ENCODE measurements at places on chromosomes 1 and 21.

DNA sequence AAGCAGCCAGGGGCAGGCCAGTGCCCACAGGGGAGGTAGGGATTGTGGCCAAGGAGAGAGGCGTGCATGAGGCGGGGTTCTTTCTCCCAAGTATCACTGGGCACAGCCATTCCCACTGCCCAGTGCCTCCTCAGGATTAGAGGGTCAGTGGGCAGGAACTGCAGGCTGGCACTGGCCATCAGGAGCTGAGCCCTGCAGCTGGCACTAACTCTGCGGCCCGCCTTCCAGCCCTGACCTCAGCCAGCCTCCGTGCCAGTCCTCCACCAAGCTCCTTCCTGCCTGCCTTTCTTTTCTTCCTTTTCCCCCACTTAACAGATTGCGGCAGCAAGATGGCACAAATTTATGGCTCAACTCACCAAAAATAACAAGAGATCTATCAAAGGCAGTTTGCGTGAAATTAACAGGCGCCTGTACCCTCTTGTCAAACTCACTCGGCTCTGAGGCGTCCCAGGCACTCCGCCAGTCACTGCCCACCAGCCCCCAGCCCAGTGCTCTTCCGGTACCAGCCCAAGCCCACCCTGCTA, 11.1 kb downstream of the ADGRB2 start:
- no peak overlapping the region for H3K4me3 ChIP-seq
- H3K4me1 ChIP-seq = peaks cover 9% of the 10 kb centered on the region
- no peak for DNase-seq
- H3K27ac ChIP-seq = no peak overlapping the region
- H3K36me3 ChIP-seq = no peaks in the 10 kb centered on the region

GRCh38 chr1:174194461-174194860, 35.1 kb downstream of the RABGAP1L start:
- H3K36me3 ChIP-seq = peaks cover 3% of the 10 kb centered on the region
- no peak overlapping the region for H3K4me3 ChIP-seq
- H3K27ac ChIP-seq = no peak overlapping the region
- H3K4me1 ChIP-seq = peaks cover 19% of the 10 kb centered on the region

- H3K27ac ChIP-seq = no peak overlapping the region
- no peak for DNase-seq
- no peak overlapping the region for H3K4me3 ChIP-seq
- H3K27me3 ChIP-seq = peaks cover 5% of the 10 kb centered on the region
- H3K4me1 ChIP-seq = peaks cover 2% of the 10 kb centered on the region
These were observed 81.7 kb upstream of the PGBD5 start for GRCh38 chr1:230507666-230508402.

DNA sequence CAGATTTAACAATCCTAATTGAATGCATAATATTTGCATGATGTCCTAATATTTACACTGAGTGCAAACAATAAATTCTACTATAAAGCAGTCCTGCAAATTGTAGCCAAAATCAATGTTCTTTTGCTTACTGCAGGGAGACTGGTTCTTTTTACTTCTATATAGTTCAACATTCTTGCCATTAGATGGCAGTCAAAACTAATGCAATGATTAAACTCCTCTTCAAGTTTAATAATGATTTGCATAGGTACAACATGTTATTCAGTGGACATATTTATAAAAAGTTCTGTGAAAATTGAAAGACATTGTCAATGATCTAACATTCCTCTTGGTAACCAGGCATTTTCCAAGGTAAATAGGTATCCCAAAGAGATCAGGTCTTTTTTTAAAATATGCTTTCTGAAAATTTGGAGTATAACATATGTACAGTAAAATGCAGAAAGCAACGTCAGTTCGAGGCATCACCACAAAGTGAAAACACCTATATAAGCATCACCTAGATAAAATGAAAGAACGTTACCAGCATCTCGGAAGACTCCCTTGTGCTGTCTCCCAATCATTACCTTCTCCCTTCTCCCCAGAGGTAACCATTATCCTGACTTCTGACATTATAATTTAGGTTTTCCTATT, 9.8 kb upstream of the FNBP1L start:
- peaks cover 30% of the 10 kb centered on the region for H3K27me3 ChIP-seq
- peaks cover 2% of the 10 kb centered on the region for H3K4me1 ChIP-seq
- H3K4me3 ChIP-seq = no peak overlapping the region
- H3K27ac ChIP-seq = no peak overlapping the region
- no peak for DNase-seq
- no peaks in the 10 kb centered on the region for H3K36me3 ChIP-seq

- H3K4me1 ChIP-seq = no peaks in the 10 kb centered on the region
- H3K27me3 ChIP-seq = peaks cover 28% of the 10 kb centered on the region
- H3K36me3 ChIP-seq = no peaks in the 10 kb centered on the region
- H3K4me3 ChIP-seq = no peak overlapping the region
- no peak for DNase-seq
These were observed 75.4 kb downstream of the DPT start for GRCh38 chr1:168653567-168653966.

GRCh38 chr1:212638492-212639151, 30.1 kb downstream of the ATF3 start:
- H3K27me3 ChIP-seq = peaks cover 23% of the 10 kb centered on the region
- no peak overlapping the region for H3K27ac ChIP-seq
- H3K36me3 ChIP-seq = peaks cover 5% of the 10 kb centered on the region
- no peak for DNase-seq
- no peak overlapping the region for H3K4me3 ChIP-seq
- H3K4me1 ChIP-seq = peaks cover 37% of the 10 kb centered on the region

- H3K4me1 ChIP-seq = peaks cover 11% of the 10 kb centered on the region
- H3K36me3 ChIP-seq = peaks cover 39% of the 10 kb centered on the region
- H3K27me3 ChIP-seq = no peaks in the 10 kb centered on the region
- no peak overlapping the region for H3K4me3 ChIP-seq
These were observed 26.4 kb upstream of the EVA1B start for GRCh38 chr1:36349839-36350238.

GRCh38 chr1:78104322-78104721, 58.6 kb downstream of the GIPC2 start:
- H3K36me3 ChIP-seq = no peaks in the 10 kb centered on the region
- H3K27me3 ChIP-seq = peaks cover 2% of the 10 kb centered on the region
- H3K4me1 ChIP-seq = no peaks in the 10 kb centered on the region
- H3K4me3 ChIP-seq = no peak overlapping the region
- DNase-seq = no peak

Measured in T-helper 2 cell treated with Interferon-gamma antibody and Interleukin-4, amounts not matched to agents 5 μg/mL and 100 μg/mL, for 36 hours (primary cell).